ENCODE measurements at places on chromosomes 16 and 17. TPM values are rescaled to one million over a fixed set of nuclear protein-coding genes. Genes with fewer than 3 reads are reported as not detected.

BOLA2B gene
- 267 TPM for total RNA-seq

GRCh38 chr17:72024457-72024856 lies 96.4 kb upstream of the SOX9 start:
- no peak for ATAC-seq

SLC5A2 gene
- 0.50 TPM for total RNA-seq

DNA sequence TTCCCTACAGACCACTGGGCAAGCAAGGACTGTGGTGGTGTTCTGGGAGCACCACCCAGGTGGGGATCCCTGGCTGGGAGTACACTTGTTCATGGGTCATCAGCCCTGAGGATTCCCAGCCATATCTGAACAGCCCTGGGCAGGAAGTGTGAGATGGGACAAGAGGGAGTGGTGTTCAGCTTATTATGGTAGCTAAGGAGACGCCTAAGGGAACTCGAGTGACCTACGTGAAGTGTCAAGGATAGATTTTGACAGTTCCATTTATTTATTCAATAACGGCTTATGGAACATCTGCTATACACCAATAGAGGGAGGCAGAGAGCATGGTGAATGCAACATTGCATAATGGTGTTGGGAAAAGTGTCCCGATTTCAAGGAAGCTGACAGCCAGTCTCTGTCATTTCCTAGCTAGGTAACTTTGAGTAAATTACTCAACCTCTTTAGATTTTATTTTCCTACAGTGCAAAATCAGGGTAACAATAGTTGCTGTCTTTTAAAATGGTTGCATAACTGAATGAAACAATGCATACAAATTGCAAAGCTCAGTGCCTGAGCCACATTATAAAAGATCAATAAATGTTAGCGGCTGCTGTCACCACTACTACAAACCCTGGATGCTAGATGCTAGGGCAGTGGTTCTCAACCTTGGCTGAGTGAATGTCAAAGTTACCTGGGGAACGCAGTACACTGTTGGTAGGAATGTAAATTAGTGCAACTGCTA lies 534.1 kb downstream of the GRIN2A start:
- no peak for ATAC-seq

- ATAC-seq, result no peak
Measured at GRCh38 chr17:50689251-50689650, 18.5 kb downstream of the ANKRD40 start.

YBX2 gene
- 0.26 TPM for total RNA-seq

NXN gene
- 0.37 TPM for total RNA-seq

SPECC1 gene
- total RNA-seq, result 9.6 TPM

DNA sequence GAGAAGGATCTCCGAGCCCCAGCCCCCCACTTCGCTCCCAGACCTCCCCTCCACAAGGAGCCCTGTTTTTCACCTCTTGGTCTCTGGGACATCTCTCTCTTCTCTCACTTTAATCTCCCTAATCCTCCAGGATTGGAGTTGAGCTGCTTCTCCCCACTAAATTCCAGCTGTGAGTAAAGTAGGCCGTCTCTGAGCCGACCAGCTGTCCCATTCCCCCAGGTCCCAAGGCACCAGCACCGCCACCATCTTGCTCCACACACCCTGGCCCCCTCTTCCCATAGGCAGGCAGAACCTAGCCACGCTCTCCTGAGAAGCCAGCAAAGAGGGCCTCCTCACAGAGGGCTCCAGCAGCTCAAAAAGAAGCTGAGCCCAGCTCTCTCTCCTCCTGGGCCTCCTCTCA lies 878 bp downstream of the DLG4 start:
- no peak for ATAC-seq

- no peak for ATAC-seq
Measured at GRCh38 chr16:51766739-51767138, 615.7 kb upstream of the SALL1 start.

- ATAC-seq, result peak; percentile 56
Measured at GRCh38 chr17:48543107-48543853, 1.6 kb downstream of the HOXB2 start.

DNA sequence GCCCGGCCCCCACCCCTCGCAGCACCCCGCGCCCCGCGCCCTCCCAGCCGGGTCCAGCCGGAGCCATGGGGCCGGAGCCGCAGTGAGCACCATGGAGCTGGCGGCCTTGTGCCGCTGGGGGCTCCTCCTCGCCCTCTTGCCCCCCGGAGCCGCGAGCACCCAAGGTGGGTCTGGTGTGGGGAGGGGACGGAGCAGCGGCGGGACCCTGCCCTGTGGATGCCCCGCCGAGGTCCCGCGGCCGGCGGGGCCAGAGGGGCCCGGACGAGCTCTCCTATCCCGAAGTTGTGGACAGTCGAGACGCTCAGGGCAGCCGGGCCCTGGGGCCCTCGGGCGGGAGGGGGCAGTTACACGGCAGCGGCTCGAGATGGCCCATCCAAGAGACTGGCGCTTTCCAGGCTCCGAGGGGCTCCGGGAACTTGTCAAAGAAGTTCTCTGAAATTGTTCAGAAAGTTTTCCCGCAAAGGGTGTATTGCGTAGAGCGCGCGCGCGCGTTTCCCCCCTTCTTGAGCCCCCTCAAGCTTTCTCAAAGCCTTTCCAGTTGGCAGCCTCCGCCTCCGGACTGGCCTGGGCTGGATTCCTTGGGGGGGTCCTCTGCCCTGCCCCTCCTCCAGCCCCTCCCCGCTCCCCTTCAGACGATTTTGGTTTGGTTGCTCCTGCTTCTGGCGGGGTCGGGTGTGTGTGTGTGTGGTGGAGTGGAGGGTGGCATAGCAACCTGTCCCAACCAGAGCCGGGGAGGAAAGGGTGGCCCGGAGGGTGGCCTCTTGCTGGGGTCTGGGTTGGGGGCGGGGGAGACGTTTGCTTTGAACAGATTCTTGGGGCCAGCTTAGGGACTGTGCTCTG lies 504 bp downstream of the ERBB2 start:
- no peak for ATAC-seq

DNA sequence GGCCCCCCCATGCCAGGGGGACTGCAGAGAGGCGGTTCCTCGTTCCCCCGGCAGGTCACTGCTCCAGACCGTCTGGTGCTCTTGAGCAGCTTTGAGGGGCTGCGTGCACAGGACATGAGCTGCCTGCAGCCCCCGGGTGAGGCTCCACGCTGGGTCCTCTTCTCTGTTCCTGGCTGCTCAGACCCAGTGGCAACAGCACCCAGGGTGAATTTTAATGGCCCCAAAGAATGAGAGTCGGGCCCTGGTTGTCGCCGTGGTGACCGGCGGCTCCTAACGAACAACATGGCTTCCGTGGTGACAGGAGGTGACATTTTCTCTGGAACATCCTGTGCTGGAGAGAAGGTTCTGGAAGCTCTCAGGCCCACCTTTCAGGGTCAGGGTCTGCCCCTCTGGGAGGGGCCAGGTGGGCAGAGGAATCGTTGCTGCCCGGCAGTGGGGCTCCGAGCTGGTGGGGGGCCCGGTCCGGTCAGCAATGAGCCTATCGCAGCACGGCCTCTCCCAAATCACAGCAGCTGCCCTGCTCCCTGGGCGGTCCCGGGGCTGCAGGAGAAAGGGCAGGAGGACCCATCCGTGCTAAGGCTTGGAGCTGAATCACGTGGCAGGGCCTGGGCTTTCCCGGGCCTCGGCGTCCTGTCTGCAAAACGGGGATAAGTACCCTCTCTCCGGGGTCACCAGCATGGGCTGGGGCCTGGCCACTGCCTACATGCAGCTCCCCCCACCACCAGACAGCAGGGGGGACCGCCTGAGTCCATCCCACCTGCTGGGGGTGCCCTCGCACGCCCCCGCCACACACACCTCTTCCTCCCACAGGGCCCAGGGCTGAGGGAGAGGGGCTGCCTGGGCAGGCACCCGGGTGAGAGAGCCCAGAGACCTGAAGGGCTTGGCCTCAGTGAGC lies 3.4 kb upstream of the C1QTNF8 start:
- no peak for ATAC-seq

PEX12 gene
- total RNA-seq, result 1.9 TPM

DNA sequence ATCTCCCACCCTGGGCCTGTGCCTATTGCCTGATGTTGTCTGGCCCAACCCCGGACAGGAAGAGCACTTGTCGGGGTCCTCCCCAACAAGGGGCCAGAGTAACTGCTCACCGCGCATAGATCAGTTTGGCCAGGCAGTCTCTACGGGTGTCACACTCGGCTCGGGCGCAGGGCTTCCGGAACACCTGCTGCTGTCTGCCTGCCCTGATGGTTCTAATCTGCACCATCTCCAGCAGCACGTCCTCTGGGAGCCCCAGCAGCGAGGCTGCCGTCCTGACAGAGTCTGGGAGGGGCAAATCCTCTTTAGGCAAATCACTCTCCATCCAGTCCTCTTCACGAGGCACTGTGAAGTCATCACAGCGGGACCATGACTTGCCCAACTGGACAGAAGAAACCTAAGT lies 24.0 kb downstream of the MYO19 start:
- no peak for ATAC-seq

DNASE1L2 gene
- total RNA-seq, result 2.7 TPM

GRCh38 chr16:2465653-2466415 lies 5.3 kb upstream of the NTN3 start:
- ATAC-seq, result no peak

- ATAC-seq, result no peak
Measured at GRCh38 chr17:65918500-65918899, 273.4 kb downstream of the CEP112 start.

DNA sequence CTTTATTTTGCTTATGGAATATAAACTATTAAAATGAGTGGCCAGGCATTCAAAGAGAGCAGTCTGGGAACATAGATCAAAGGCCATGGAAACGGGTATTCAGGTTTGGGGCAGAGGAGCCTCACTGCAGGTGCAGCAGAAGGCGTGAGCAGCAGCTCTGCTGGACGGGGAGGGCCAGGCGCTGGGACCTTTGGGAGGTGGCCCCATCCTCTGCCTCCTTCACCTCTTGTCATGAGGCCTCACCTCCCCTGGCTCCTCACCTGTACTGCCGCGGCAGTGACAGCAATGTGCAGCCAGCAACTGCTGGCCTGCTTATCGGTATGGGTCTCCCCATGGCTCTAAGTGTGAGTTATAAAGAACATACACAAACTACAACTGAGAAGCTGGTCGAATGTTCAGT lies 109.4 kb downstream of the CDK5R1 start:
- no peak for ATAC-seq

MEOX1 gene
- total RNA-seq, result 3.3 TPM

DNA sequence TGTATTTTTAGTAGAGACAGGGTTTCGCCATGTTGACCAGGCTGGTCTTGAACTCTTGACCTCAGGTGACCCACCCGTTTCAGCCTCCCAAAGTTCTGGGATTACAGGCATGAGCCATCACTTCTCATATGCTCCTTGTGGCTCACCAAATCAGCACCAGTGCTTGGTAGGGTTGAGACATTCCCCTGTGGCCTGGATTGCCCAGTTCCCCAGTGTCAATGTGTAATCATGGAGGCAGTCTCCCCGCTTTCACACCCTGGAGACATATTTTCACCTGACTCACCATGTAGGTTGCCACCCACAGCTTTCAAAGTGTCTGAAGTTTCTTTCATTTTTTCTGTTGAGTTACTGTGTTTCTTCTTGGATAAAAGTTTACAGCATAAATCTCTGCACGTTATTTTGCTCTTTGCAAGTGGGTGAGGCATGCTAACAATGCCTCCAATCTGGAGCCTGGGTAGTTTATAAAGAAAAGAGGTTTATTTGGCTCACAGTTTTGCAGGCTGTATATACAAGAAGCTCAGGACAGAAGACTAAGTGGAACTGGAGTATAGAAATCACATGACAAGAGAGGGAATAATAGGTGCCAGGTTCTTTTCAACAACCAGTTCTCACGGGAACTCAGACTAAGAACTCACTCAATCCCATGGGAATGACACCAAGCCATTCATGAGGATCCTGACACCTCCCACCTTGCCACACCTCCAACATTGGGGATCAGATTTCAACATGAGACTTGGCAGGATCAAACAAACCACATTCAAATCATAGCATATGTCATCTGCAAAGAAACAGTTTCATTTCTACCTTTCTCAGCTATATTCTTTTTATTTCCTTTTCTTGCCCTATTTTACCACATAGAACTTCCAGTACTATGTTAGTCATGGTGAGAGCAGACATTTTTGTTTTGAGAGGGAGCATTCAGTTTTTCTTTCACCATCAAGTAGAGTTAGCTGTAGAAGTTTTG lies 113.2 kb downstream of the PHKB start:
- ATAC-seq, result peak; percentile 89

- ATAC-seq, result peak; percentile 4
Measured at GRCh38 chr17:48612456-48612853, 1.6 kb upstream of the HOXB7 start.

TPSB2 gene
- total RNA-seq, result not detected

- ATAC-seq, result peak; percentile 92
Measured at GRCh38 chr17:81487487-81488275, 24.9 kb downstream of the ACTG1 start.

C16orf89 gene
- total RNA-seq, result not detected

LGALS9B gene
- not detected for total RNA-seq

GLTPD2 gene
- not detected for total RNA-seq

DNA sequence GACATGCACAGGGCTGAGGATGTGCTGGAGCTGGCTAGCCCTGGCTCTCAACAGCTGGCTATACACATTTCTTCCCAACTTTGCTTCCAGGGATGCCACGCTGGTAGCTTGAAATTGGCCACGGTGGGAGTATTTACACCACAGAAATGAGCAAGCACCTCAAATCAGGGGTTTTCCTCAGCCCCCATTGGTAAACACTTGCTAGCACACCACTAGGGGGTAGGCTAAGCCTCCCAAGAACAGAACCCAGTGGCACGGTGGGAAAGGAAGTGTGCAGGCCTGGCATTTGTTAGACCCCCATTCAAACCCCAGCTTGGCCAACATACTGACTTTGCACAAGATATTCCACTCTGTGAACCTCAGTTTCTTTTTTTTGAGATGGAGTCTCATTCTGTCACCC lies 12.9 kb downstream of the DRC3 start:
- no peak for ATAC-seq

GRCh38 chr17:385178-385835 lies 32.7 kb upstream of the RPH3AL start:
- peak; percentile 21 for ATAC-seq

GRCh38 chr16:29698042-29698441 lies 19.1 kb downstream of the QPRT start:
- no peak for ATAC-seq

GRCh38 chr17:67644061-67644460 lies 73.7 kb upstream of the NOL11 start:
- ATAC-seq, result no peak

EVPLL gene
- total RNA-seq, result not detected

DNA sequence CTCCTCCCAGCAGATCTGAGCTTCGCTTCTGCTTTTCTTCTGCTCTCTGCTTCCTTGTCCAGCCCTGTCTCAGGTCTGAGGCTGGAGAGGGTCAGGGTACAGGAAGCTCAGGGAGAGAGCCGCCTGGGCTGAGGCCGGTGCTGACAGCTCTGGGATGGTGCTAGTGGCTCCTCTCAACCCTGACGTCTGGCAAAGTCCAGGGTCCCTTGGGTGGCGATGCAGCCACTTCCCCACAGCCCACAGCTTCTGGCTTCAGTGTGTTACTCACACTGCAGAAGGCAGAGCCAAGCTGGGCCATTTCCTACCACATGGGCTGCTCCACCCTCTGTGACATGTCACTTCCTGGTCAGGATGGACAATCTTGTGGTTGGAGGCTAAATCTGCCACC lies at the start of gene CD300C:
Gene CD300C, minus strand, starts transcription at position 273 of the 388 bp plus-strand sequence. CDS start 333 bp downstream, outside the sequence.
- ATAC-seq, result peak; percentile 36

- no peak for ATAC-seq
Measured at GRCh38 chr16:6200271-6200670, 1102.7 kb upstream of the EEF2KMT start.

GRCh38 chr17:80082403-80083135 lies 18.8 kb upstream of the GAA start:
- peak; percentile 67 for ATAC-seq

All from activated T-helper 17 cell treated with anti-CD3 and anti-CD28 coated beads, Interleukin-2, amount 50 U/mL, for 72 hours (primary cell).